Kidney capillary endothelial cell (primary cell): ENCODE measurements at places on chromosomes 1 and 21.

DNA sequence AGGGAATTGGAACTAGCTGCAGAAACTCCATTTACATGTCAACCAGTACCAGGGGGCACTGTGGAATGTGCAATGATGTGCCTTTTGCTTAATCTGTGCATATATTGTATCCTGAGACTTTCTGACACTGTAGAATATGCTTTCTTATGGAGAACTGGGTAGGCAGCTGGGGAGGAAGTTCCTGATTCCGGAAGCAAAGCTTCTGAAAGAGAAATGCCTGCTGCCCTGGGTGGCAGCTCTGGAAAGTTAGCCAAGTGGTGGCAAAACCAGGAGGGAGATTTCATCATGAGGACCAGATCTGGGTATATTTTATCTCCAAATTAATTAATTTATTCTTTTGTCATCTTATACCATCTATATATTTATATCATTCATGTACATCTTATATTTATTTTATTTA lies 116.7 kb downstream of the XCL2 start:
- DNase-seq = no peak

DNA sequence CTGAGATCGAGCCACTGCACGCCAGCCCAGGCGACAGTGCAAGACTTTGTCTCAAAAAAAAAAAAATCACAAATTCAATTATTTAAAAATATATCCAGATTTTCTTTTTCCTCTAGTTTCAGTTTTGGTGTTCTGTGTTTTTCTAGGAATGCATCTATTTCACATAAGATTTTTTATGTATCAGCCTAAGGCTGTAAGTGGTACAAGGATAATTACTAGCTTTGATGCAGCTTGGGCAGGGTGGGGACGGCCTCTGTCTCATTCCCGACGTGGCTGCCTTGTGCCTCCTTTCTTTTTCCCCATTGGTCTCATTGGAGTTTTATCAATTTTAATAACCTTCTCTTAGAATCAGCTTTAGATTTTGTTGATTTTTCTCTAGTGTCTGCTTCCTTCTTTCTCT lies 6.9 kb downstream of the CCDC27 start:
- DNase-seq = no peak

GRCh38 chr1:199272628-199273086 lies 633.8 kb downstream of the PTPRC start:
- peak; percentile 99 for DNase-seq

DNA sequence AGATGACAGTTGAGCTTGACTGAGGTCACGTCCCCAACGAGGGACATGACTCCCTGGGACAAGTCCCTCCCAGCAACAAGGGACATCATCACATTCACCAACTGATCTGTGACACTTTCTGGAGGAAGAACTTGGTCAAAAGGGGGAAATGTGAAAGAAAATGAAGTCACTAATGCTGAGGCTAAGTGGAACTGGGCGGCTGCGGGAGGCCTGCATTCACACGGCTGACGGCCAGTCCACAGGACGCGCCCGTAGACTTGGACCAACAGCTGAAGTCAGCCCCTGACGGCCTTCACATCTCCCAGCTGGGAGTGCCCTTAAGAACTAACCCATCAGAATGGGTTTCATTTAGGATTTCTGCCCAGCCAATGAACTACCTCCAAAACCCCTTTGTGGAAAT lies 26.6 kb downstream of the POFUT2 start:
- no peak for DNase-seq

GRCh38 chr1:233665575-233666270 lies 51.8 kb downstream of the KCNK1 start:
- no peak for DNase-seq

- peak; percentile 86 for DNase-seq
These were observed 1.4 kb downstream of the KLHL21 start for GRCh38 chr1:6601049-6601922.

- DNase-seq = no peak
These were observed 56.5 kb downstream of the LAMC2 start for GRCh38 chr1:183242556-183242955.

- DNase-seq = no peak
These were observed 316.9 kb downstream of the CTH start for GRCh38 chr1:70727886-70728489.

DNA sequence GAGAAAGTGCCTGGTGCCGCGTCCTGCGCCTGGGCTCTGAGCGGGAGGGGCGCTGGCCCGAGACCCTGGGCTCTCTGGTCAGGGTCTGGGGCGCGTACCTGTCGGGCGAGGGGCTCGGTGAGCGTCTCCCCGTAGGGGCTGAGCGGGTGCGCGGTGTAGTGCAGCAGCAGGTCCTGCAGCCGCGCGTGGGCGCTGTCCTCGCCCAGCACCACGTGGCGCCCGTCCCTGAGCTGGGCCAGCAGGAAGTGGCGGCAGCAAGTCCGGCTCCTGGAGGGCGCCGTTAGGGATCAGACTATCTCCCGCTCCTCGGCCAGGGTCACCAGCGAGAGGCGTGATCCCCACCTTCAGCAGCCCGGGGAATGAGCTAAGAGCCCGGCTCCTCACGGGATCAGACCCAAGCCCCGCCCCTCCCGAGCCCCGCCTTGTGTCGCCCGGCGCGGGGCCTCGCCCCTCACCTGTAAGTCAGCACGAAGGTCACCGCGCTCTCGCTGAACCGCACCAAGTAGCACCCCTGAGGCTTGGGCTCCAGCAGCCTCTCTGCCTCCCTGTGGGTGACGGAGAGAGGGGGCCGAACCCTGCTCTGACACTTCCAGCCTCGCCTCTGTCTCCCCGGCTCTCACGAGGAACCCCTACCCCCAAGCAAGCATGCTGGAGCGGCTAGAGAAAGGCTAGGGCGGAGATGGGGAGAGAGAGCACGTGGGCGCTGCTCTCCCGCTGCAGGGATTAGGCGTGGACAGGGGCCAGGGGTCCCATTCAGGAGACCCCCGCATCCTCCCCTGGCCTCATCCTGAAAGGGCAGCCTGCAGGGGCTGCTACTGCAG lies 2.7 kb downstream of the SH2D2A start:
- peak; percentile 60 for DNase-seq

DNA sequence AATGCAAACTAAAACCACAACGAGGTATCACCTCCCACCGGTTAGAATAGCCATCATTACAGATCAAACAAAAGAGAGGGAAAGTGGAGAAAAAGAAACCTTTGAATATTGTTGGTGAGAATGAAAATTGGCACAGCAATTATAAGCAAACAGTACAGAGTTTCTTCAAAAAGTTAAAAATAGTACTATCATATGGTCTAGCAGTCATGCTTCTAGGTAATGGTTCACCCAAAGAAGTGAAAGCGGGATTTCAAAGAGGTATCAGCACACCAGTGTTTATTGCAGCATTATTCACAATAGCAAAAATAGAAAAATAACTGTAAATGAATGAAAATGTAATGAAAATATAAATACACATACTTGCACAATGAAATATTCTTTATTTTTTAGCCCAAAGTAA lies 8.2 kb downstream of the OR2T10 start:
- DNase-seq = no peak

DNA sequence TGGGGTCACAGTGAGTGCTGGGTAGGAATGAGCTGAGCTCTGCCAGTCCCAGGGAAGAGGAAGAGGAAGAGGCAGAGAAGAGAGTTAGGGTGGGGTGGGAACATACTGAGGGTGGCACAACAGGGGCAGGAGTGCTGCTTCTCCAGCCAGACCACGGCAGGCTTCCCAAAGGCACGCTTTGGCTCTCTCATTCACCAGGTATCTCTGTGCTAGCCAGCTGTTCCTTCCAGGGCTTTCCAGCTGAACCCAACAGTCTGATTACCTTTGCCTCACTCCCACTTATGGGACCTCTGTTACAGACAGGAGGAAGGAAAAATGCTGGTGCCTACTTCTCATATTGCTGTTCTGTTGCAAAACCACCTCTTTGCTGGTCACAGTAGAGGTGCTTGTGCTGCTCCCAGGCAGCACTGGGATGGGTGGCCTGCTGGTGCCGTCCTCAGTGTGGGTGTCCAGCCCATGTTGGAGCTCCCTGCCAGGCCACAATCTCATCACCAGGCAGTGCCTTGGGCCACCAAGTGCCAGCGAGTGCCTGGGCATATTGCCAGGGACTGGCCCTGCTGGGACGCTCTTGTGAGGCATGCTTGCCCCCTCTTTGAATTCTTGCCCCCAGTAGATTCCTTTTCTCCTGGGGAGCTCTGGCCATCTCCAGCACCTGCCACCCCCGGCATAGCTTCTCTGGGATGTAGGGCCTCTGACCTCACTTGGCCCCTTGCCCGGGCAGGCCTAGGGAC lies 2.1 kb downstream of the ADORA1 start:
- no peak for DNase-seq
